SK-N-SH (cell line): ENCODE measurements at places on chromosomes 3 and 15. TPM values are rescaled to one million over a fixed set of nuclear protein-coding genes. Genes with fewer than 3 reads are reported as not detected.
A peak's percentile ranks its signal among the peaks of the same experiment; 100 is the strongest.

DNA sequence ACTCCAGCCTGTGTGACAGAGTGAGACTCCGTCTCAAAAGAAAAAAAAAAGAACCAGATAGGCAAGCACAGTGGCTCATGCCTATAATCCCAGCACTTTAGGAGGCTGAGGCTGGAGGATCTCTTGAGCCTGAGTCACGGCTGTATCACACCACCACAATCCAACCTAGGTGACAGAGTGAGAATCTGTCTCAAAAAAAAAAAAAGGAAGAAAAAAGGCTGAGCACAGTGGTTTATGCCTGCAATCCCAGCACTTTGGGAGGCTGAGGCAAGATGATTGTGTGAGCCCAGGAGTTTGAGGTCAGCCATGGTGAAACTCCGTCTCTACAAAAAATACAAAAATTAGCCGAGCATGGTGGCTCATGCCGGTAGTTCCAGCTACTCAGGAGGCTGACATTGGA lies 5.6 kb upstream of the NICN1 start:
- peaks cover 2% of the 10 kb centered on the region; the same call in 1 of the 2 replicates for H3K4me1 ChIP-seq
- no peaks in the 10 kb centered on the region for H3K36me3 ChIP-seq
- no peaks in the 10 kb centered on the region for H3K27me3 ChIP-seq
- DNase-seq = no peak

GRCh38 chr15:89632563-89633430 lies 22.5 kb downstream of the KIF7 start:
- DNase-seq = peak; percentile 14
- H3K4me1 ChIP-seq = no peaks in the 10 kb centered on the region
- H3K27ac ChIP-seq = no peak overlapping the region
- no peak overlapping the region for H3K4me3 ChIP-seq
- peaks cover 27% of the 10 kb centered on the region for H3K36me3 ChIP-seq
- no peaks in the 10 kb centered on the region for H3K27me3 ChIP-seq

GRCh38 chr3:160771811-160772459 lies 15.9 kb downstream of the PPM1L start:
- no peaks in the 10 kb centered on the region for H3K36me3 ChIP-seq
- H3K4me3 ChIP-seq = no peak overlapping the region
- no peaks in the 10 kb centered on the region for H3K4me1 ChIP-seq

GRCh38 chr3:10646531-10647335 lies 141.3 kb upstream of the ATP2B2 start:
- no peaks in the 10 kb centered on the region for H3K36me3 ChIP-seq
- no peaks in the 10 kb centered on the region for H3K4me1 ChIP-seq
- DNase-seq = no peak
- H3K27me3 ChIP-seq = no peaks in the 10 kb centered on the region
- H3K4me3 ChIP-seq = no peak overlapping the region

- DNase-seq = no peak
- no peak overlapping the region for H3K27ac ChIP-seq
- H3K4me3 ChIP-seq = no peak overlapping the region
- H3K36me3 ChIP-seq = no peaks in the 10 kb centered on the region
- no peaks in the 10 kb centered on the region for H3K27me3 ChIP-seq
- H3K4me1 ChIP-seq = no peaks in the 10 kb centered on the region
These were observed 45.1 kb upstream of the LPP start for GRCh38 chr3:188108703-188109412.

- no peaks in the 10 kb centered on the region for H3K27me3 ChIP-seq
- no peak for DNase-seq
- no peak overlapping the region for H3K27ac ChIP-seq
These were observed 32.6 kb upstream of the ITGA11 start for GRCh38 chr15:68464448-68465090.

The SLC49A4 gene
- 6.4 and 9.1 TPM in 2 replicates for polyA plus RNA-seq

DNA sequence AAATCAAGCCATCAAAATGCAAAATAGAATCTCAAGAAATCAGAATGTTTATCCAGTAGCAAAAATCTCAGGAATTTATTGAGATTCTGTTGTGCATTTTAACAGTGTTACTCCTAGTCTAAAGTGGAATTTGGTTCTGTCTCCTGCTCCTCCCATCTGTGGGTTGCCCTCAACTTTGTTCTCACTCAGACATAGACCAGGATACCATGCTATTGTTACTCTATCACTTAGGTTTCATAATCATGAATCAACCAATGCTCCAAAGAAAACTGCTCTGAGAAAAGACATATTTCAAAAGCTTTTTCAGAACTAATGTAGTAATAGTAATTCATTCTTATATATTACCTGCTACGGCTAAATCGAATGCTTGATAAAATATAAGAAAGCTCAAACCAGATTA lies 274.7 kb downstream of the RBMS3 start:
- H3K27me3 ChIP-seq = no peaks in the 10 kb centered on the region
- H3K27ac ChIP-seq = 0 out of 2 replicates have a peak overlapping the region, but pooled peaks have one; percentile 39
- H3K36me3 ChIP-seq = peaks cover 17% of the 10 kb centered on the region

DNA sequence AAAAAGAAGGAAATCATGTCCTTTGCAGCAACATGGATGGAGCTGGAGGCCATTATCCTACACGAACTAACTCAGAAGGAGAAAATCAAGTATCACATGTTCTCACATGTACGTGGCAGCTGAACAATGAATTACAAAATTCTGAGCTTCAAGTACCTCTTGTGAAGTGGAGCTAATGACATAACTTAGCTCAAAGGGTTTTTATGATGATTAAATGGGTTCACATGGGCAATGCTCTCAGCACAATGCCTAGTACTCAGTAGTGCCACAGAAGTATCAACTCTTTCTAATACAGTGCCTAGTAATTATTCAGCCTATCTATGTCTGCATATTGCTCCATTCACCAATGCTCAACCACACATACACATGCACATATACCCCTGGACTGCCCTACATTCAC lies 407.5 kb upstream of the WNT5A start:
- no peaks in the 10 kb centered on the region for H3K27me3 ChIP-seq
- no peak for DNase-seq
- H3K4me3 ChIP-seq = no peak overlapping the region
- H3K36me3 ChIP-seq = no peaks in the 10 kb centered on the region
- H3K4me1 ChIP-seq = peaks cover 4% of the 10 kb centered on the region; the same call in 1 of the 2 replicates

The PSTPIP1 gene
- polyA plus RNA-seq = 0.69 and 1.1 TPM in 2 replicates

The SNTN gene
- polyA plus RNA-seq = not detected in 2 replicates

DNA sequence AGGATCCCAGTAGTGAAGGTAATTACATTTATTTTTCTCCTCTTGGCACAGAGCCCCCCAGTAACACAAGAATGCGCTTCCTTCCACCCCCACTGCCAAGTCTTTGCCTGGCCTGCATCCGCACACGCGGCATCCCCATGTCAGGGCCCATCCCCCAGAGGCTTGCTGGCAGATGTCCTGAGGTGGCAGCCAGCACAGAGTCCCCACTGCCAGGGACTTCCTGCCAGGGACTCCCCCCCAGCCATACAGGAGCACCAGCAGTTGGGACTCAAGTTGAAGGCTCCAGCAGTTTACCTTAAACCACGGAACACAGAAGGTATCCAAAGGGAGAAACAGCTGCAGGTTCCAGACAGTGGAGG lies 41.0 kb downstream of the MEGF11 start:
- peak; percentile 59 for DNase-seq
- H3K4me3 ChIP-seq = no peak overlapping the region
- peaks cover 17% of the 10 kb centered on the region for H3K27me3 ChIP-seq
- no peaks in the 10 kb centered on the region for H3K4me1 ChIP-seq
- H3K36me3 ChIP-seq = no peaks in the 10 kb centered on the region

DNA sequence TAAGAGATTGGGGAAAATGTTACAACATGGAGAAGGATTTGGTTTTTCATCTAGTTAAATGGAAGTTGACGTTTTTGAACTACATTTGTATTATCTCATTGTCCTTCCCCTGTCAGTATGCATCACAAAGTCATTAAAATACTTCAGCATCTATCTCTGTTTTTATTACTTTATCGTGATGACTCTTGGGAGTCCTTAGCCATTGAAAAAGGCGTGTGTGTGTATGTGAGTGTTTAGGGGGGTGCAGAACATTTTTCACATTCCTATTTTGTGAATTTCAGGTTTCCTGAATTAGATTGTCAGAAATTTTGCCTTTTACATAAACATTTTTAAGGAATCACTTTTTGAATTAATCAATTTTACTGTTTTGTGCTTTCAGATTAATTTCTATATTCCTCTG lies 360.6 kb upstream of the SGO1 start:
- no peak overlapping the region for H3K27ac ChIP-seq
- H3K36me3 ChIP-seq = no peaks in the 10 kb centered on the region
- no peak for DNase-seq
- no peak overlapping the region for H3K4me3 ChIP-seq

DNA sequence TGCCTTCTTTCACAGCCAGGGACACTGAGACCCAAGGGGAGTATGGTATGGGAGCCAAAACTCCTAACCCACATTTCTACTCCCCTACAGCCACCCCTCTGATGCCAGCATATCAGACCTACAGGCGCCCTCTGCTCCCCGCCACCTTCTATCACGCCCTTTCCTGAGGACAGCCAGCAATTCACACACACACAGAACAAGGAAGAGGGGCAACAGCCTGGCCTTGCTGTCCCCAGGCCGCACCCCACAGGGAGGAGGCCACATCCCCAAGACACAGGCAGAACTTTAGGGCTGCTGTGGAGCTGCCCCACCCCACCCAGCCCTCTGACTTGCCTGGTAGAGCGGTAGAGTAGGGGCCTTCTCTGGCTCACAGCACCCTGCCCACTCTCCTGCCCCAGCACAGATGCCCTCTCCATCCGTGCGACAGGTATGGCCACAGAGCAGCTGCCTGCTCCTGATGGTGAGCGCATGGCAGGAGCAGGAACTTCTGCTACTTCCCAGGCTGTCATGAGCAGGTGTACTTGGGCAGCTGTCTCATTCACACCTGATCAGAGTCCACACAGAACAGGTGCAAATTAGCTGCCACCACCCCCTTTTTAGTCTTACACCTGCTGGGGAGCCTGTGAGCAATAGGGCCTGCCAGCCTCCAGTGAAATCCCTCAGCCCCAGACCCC lies 33.4 kb downstream of the CCDC33 start:
- H3K36me3 ChIP-seq = no peaks in the 10 kb centered on the region
- H3K27ac ChIP-seq = no peak overlapping the region
- DNase-seq = no peak
- H3K4me3 ChIP-seq = no peak overlapping the region
- peaks cover 7% of the 10 kb centered on the region; the same call in 1 of the 2 replicates for H3K27me3 ChIP-seq

DNA sequence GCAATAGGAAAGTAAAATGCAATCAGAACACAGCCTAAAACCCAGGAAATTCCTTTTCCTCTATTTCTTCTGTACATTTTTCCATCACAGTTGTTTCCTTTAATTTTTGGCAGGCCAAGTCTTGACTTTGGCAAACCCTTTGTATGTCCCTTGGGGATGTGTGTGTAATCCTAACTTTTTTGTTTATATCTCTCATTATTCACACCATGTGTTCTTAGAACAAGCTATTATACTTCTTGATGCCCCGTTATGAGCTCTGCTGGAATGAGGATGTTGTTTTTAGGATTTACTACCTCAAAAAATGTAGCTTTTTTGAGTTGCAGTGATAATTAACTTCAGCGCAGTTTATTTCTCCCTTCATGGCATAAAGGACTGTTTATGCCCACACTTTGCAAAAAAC lies 123.4 kb downstream of the ABI3BP start:
- H3K36me3 ChIP-seq = no peaks in the 10 kb centered on the region
- DNase-seq = no peak
- no peak overlapping the region for H3K4me3 ChIP-seq

The TTLL13 gene
- 0.03 and 0.06 TPM in 2 replicates for polyA plus RNA-seq

- H3K4me3 ChIP-seq = no peak overlapping the region
- no peaks in the 10 kb centered on the region for H3K36me3 ChIP-seq
- peaks cover under 1% of the 10 kb centered on the region; the same call in 1 of the 2 replicates for H3K27me3 ChIP-seq
- no peak for DNase-seq
- no peaks in the 10 kb centered on the region for H3K4me1 ChIP-seq
These were observed 16.4 kb upstream of the HHATL start for GRCh38 chr3:42719002-42719401.

DNA sequence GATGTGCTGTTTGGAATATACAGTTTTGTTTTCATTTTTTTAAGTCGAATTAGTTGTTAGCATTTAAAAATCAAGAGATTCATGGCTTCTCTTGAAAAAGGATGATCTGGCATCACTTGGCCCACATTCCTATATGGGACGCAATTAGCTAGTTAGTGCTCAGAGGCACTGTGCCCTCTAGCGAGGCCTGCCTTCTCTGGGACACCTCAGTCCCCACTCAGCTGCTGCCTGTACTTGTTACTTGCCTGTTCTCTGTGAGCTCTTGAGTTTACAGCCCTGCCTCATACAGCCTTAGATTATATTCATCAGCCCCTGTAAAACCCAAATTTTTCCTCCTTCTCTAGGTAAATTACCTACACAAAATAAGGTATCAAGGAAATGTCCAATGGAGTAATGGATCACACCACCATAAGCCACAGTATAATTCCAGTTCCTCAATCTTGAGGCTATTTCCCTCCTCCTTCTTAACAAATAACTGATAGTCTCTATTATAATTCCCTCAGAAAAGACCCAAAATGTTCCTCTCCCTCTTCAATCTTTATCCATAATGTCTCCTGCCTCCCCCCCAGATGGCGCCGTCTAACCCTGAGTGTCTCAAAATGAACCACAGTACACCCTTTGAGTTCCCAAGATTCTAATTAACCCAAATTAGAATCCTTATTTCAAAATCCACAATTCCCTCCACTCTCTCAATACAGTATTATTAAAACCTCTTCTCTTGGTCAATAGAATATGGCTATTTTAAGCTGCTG lies 2.7 kb downstream of the ZMAT3 start:
- DNase-seq = peak; percentile 35
- peaks cover 34% of the 10 kb centered on the region for H3K36me3 ChIP-seq
- peak overlapping the region; percentile 79 for H3K27ac ChIP-seq
- H3K27me3 ChIP-seq = no peaks in the 10 kb centered on the region
- peak overlapping the region; percentile 96 for H3K4me3 ChIP-seq

The CFAP92 gene
- polyA plus RNA-seq = not detected in 2 replicates

DNA sequence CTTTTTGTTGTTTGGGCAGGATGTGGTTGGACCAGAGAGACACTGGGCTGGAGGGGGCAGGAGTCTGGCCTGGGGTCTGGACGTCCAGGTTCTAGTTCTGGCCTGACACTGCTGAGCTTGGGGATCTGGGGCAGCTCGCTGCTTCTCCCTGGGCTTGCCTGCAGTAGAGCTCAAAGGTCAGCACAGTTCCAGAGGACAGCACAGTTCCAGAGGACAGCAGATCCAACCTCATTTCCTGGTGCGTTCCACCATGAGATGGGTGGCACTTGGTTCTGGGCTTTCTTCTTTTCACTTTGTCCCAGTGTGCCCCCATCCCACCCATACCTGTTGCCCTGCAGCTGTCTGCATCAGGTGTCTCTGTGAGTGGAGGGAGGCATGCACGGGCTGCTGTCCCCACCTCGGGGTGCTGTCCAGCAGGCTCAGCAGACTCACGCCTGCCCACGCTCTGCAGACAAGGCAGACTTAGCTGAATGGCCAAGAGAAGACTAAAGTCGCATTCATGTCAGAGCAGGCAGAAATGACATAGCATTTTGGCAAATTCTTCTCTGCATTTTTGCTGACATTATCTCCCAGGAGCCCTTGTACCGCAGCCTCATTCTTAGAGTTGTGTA lies 16.7 kb downstream of the CACNA2D3 start:
- H3K4me1 ChIP-seq = no peaks in the 10 kb centered on the region; the same call in 1 of the 2 replicates
- no peak overlapping the region for H3K4me3 ChIP-seq
- H3K27ac ChIP-seq = no peak overlapping the region
- H3K27me3 ChIP-seq = no peaks in the 10 kb centered on the region

- H3K36me3 ChIP-seq = no peaks in the 10 kb centered on the region
- H3K27me3 ChIP-seq = no peaks in the 10 kb centered on the region
- H3K4me3 ChIP-seq = no peak overlapping the region
- H3K4me1 ChIP-seq = no peaks in the 10 kb centered on the region
- DNase-seq = no peak
These were observed 187.5 kb downstream of the NAALADL2 start for GRCh38 chr3:175046601-175047000.
